ENCODE measurements at places on chromosomes 2 and 18.

DNA sequence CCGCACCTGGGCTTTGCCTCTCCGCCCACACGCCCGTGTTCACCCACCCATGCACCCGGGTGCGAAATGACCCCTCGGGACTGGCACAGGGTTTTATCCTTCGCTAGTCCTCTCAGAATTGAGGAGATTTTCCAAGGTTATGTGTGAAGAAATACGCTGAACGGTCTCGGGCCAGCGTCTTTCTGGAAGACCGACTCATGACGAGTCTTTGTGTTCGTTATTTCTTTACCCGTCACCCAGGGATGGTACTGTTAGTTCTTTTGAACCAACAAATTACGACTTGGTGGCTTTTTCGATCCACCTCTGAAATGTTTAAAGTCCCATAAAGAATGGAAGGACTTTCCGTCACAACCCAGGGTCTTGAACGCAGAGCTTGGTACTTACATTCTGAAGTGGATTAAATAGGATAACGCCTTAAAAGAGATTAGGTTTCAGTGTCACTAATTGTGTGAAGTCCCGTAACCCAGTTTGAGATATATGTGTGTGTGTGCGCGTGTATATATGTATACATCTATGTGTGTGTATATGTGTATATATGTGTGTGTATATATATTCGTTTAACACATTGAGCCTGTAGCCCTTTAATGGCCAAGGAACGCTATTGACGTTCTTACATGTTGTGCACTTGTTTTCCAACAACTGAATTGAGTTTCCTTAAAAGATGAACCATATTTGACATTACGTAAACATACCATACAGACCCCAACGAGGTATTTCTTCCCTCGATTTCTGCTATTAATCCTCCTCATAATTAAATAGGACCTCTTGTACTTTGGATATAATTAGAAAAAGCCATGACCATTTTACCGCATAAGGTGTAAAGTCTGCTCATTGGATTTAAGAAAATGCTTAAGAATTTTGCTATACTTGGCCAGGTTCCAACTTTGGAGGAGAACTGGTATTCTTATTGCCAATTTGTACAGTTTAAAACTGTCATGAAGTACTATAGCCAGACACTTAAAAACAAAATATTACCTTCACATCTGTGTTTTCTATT is 889 bp downstream of the ZC3H15 start:
- peak; percentile 85 for DNase-seq

DNA sequence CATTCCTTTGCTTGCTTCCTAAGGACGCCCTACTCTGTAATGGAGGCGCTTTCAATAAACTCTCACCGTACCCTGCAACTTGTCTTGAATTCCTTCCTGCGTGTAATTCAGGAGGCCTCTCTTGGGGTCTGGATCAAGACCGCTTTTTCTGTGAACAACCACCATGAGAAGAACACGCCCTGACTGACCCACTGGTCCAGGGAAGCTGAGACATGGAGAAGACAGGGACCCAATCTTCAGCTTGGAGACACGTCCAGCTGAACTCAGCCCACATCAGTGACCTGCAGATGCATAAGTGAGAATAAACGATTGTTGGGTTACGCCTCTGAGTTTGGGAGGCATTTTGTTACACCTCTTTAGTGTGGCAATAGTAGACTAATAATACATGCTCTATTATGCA is 7.8 kb upstream of the NARS1 start:
- no peak for DNase-seq

DNA sequence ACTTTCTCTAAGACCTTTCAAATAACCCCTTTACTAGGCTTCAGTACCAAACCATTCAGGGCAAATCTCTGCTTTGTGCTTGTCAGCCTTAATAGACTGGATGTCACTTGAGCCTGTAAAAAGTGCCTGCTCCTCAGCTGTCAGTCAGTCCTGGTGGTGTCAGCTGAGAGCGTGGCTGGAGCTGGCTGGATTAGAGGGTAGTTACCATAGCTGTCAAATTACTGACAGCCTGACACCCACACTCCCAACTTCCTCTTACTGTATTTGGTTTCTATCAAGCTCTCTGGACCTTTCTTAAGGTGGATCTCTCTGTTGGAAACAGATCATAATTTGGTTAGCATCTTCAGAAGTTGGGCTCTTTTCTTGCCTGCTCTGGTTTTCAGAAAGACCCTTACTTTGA is 371.4 kb upstream of the ATP5MC3 start:
- DNase-seq: no peak

DNA sequence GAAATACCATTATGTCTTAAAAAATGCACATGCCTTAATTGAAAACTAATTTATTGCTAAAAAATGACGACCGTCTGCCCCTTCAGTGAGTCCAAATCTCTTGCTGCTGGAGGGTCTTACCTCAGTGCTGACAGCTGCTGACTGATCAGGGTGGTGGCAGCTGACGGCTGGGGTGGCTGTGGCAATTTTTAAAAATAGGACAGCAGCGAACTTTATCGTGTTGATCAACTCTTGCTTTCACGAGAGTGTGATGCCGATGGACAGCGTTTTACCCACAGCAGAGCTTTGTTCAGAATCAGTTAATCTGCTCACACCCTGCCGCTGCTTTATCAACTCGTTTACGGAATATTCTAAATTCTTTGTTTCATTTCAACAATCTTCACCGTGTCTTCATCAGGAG is 21.2 kb upstream of the CTDP1 start:
- no peak for DNase-seq

GRCh38 chr2:75241696-75242095 is 42.4 kb upstream of the TACR1 start:
- DNase-seq: no peak

- DNase-seq: no peak
Measured at GRCh38 chr2:151765760-151766410, 31.6 kb upstream of the NEB start.

DNA sequence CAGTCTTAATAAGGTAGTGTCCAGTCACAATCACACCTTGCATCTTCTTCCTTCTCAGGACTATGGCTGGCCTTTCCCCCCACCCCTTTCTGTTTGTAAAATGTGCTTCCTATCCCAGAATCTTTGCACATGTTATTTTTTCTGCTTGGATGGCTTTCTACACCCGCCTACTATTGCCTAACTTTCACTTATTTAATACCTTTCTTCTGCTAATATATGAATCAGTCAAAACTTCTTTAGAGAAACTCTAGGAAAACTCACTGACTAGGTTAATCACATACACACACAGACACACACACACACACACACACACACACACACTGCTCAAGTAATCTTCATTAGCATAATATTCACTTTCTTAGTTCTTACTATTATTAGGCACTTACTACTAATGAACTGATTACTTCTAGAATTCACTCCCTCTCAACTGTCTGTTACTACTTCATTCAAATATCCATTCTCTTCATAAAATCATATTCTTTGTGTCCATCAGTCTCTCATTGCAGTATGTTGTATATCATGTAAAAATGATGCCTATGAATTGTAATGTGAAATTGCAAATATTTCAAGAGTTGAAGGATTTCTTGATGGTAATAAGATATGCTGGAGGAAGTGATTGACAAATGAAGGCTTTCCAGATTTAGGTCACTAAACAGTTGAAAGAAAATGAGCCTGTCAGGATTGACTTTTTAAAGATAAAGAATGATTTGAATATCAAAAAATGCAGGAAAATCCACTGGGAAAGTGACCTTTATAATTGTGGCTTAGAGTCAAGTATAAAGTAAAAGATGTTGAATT is 51.2 kb downstream of the CLIP4 start:
- DNase-seq: no peak

DNA sequence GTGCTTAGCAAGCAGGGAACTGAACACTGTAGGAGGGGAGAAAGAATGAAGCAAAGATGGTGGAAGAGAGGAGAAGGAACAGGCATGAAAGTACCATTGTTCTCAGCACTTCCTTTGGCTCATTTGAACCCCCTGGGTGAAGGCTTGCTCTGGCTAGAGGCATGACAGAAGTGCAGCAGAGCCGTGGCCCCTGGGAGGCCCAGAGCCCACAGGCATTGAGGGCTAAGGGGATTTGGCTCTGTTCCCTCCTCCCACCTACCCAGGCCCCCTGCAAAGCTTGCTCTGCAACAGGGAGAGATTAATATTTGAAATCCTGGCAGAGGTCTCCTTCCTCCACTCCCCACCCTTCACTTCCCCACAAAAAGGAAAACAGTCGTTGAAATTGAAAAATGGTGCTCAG is 262.6 kb downstream of the CELF4 start:
- no peak for DNase-seq

DNA sequence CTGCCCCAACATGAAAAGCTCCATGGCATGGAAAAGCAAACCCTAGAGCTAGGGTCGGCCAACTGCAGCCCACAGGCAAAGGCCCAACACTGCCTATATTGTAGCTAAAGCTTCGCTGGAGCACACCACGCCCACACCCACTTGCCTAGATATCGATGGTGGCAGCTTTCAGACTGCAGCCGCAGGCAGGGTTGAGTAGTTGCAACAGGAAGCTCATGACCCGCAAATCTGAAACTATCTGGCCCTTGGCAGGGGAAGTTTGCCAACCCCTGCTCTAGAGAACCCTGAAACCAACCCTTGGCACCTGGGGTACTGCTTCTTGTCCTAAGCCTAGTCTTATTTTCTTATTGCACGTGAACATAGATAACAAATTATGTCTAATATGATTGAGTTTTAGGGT is 250.0 kb downstream of the SOX11 start:
- DNase-seq: no peak

GRCh38 chr2:132797556-132797955 is 127.6 kb upstream of the LYPD1 start:
- no peak for DNase-seq

DNA sequence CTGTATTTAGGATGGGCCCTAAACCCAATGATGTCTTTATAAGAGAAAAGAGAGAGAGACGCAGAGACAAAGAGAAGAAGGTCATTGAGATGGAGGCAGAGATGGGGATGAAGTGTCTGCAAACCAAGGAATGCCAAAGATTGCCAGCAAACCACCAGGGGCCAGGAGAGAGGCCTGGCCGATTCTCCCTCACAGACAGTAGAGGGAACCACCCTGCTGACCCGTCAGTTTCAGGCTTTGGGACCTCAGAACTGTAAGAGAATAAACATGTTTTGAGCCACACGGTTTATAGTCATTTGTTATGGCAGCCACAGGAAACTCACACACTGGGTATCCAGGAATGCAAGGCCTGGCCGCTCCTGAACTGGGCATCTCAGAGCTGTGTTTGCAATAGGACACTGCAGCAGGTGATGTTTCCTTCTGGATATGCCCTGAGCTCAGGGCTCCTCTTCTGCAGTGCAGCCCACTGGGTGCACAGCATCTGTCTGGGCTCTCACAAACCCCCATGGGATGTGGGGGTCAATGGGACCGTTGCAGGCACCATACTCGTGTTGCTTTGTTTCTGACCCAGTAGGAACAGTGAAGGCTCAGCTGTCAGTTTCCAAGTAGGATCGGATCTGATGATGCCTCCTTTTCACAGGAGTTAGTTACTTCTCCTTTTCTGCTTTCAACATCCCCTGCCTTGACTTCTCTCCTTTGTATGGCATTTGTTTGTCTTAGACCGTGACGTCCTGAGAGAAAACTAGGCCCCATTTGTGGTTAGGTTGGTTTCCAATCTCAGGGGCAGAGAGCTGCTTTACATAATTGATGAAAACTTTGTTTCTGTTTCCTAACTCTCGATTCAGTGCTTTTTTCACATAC is 20.8 kb downstream of the PTPN18 start:
- DNase-seq: no peak

DNA sequence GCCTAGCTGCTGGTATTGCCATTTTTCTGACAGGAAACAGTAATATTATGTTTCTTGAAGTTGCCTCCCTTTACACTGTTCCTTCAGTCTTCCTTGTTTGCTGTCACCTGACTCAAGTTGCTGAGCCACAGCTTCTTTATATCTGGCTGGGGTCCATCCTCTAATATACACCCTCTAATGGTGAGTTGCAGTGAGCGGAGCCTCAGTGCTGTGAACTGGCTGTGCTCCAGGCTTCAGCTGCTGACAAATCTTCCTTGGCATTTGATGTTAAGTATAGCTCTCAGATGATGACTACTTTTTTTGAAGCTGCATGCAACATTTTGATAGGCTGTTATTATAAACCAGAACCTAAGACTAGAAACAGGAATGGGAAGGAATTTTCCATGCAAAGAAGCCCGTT is 366.7 kb downstream of the NUP35 start:
- DNase-seq: no peak

GRCh38 chr2:169823996-169824372 is 721 bp downstream of the METTL5 start:
- no peak for DNase-seq

DNA sequence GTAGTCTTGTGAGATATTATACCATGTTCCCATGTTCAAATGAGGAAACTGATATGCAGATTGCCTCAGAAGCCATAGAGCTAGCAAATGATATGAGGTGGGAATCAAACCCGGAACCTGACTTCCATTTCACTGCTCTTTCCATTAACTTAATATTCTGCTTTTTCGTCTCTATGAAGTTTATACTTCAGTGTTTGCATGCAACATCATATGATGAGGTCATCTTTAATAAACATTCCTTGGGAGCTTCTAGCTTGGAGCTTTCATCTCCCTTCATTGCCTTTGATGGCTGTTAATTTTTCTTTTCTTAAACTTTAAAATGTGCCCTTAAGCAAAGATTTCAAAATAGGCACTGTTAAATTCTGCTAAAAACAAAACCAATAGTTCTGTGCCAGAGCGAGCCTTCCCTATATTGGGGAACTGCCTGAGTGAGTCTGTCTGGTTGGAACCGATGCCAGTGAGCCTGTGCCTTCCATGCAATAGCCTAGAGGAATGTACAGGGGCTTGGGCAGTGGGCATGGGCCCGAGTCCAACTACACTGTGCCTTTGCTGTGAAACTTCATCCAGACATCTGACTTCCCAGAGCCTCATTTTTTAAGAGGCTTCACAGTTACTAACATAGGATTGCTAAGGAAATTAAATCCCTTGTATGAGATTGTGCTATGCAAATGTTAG is 91.1 kb upstream of the TMEM200C start:
- no peak for DNase-seq

- DNase-seq: no peak
Measured at GRCh38 chr2:98507891-98508708, 63.4 kb downstream of the INPP4A start.

DNA sequence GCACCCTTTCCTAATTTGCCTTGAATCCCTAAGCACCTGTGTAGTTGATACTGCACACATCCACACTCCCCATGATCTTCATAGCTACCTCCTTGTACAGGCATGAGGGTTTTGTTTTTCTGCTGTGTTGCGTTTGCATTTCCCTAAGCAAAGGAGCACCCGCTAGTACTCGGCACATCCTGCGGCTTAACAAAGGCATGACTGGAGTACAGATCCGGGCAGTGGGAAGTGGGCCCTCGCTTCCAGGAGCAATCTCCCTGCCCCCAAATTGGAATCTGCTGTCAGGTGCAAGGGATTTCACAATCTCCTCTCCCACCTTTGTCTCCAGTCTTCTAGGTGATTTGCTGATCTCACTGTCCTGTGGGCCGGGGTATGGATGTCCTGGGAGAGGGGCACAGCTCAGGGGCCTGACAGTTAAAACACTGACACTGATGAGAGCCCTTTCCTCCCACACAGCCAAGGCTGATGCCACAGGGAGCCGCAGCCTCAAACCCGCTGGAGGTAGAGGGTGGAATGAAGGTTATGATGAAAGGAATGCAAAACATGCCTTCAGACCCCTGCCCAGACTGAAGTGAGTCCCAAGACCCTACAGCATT is 98.7 kb upstream of the THOC1 start:
- no peak for DNase-seq

All from activated CD4-positive, alpha-beta T cell treated with anti-CD3 and anti-CD28 coated beads for 4 hours (primary cell).